Activated CD8-positive, alpha-beta memory T cell treated with anti-CD3 and anti-CD28 coated beads for 36 hours (primary cell): ENCODE measurements at places on chromosomes 11 and 22. TPM values are rescaled to one million over a fixed set of nuclear protein-coding genes. Genes with fewer than 3 reads are reported as not detected.

Gene BMAL1
- 19.0 TPM for total RNA-seq

Gene CD248
- total RNA-seq: 5.2 TPM

Gene P2RX6
- 0.40 TPM for total RNA-seq

Gene CHRNA10
- total RNA-seq: 1.3 TPM

Gene VSTM5
- total RNA-seq: not detected

Gene POU2AF1
- 5.7 TPM for total RNA-seq

Gene BTG4
- total RNA-seq: not detected

Gene KCNJ11
- total RNA-seq: 1.1 TPM

Gene F2
- not detected for total RNA-seq

Gene LMO2
- not detected for total RNA-seq

Gene PRG3
- not detected for total RNA-seq

Gene OR10D3
- not detected for total RNA-seq

Gene RPLP2
- 2,602 TPM for total RNA-seq

Gene PGA5
- not detected for total RNA-seq

Gene GAB2
- total RNA-seq: 2.9 TPM

Gene TMPRSS13
- 1.7 TPM for total RNA-seq

Gene MMP7
- not detected for total RNA-seq

Gene MIOX
- total RNA-seq: 0.17 TPM
